Lower leg skin (tissue), 4 donors: ENCODE measurements at places on chromosomes 2 and 18. TPM values are rescaled to one million over a fixed set of nuclear protein-coding genes. Genes with fewer than 3 reads are reported as not detected.

The LBX2 gene
- total RNA-seq: 1.2 TPM

The KYNU gene
- 1.9 TPM for total RNA-seq

- DNase-seq: no peak
Observed at GRCh38 chr2:75204833-75205232, 5.5 kb upstream of the TACR1 start.

- no peak for DNase-seq
Observed at GRCh38 chr2:152400607-152401214, 65.7 kb downstream of the FMNL2 start.

DNA sequence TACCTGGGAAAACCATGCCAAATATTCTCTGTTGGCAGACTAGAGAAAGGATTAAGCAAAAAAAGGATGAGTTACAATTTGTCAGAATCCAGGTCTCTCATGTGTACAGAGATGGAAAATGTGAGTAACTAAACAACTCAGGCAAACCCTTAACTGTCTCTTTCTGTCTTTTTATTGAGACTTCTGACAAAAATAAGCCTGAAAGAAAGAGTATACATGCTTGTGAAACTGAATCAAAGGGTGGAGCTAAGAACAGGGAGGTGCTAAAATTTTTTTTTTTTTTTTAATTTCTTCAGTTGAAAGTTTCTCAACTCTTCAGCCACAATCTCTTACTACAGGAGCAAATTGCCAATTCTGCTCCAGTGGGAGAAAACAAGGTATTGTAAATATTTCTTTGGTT lies at the start of gene SERPINB10:
Gene SERPINB10 (plus strand): TSS at position 295 of the 400 bp plus-strand sequence. CDS start 7,553 bp downstream, outside the sequence.
- DNase-seq: no peak

The LRRTM1 gene
- total RNA-seq: not detected

The MAP4K4 gene
- total RNA-seq: 42.3 TPM

The COL5A2 gene
- 14.6 TPM for total RNA-seq

- no peak for DNase-seq
Observed at GRCh38 chr2:119175517-119175916, 17.0 kb upstream of the C1QL2 start.

DNA sequence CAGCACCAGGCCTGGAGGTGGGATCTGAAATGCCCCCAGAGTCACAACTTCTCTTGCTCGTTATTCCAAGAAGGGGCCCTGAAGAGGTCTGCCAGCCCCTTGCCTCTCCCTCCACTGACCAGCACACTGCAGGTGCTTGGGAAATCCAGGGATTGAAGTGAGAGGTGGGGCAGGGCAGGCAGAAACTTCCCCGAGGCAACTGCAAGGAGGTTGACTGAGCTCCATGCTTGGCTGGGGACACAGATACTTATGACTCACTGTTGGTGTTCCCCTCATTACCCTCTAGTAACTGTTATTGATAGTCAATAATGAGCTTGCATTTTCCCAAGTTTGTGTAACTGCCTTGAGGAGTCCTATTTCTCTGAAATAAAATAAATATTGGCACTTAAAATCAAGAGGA lies 47.5 kb downstream of the MARCO start:
- DNase-seq: no peak

- no peak for DNase-seq
Observed at GRCh38 chr2:110115291-110116032, at the start of gene MALL. Gene MALL (minus strand): TSS chr2:110115822. CDS start chr2:110115792, 30 bp downstream.

The DNMT3A gene
- 4.3 TPM for total RNA-seq

The ZNF892 gene
- 3.4 TPM for total RNA-seq

- DNase-seq: no peak
Observed at GRCh38 chr2:49794396-49794795, 640.1 kb upstream of the FSHR start.

- DNase-seq: no peak
Observed at GRCh38 chr2:99487906-99488305, 1.9 kb downstream of the REV1 start.

DNA sequence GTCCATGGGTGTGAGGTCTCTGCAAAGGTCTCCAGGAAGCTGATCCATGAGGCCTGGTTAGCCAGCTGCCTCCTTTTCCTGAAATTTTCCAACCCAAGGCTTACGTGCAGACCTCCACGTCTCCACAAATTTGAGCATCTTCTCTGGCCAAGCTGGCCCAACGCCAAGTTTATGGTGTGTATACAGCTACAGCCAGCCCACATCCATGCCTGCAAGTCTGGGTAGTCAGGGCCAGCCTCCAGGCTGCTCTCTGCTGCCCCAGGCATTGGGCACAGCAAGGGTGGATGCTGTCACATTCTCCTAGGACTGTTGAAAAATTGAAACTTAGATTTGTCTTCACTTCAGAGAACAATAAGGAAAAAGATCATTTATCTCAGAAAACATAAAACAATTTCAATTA lies 525.5 kb upstream of the CHAC2 start:
- no peak for DNase-seq

The CDH2 gene
- 0.81 TPM for total RNA-seq

The TMEM185B gene
- total RNA-seq: 21.0 TPM

GRCh38 chr2:74646834-74647482 lies 1.2 kb downstream of the M1AP start:
- DNase-seq: no peak

The SERPINB12 gene
- total RNA-seq: 62.8 TPM

GRCh38 chr2:58006952-58007284 lies 39.7 kb upstream of the VRK2 start:
- no peak for DNase-seq

DNA sequence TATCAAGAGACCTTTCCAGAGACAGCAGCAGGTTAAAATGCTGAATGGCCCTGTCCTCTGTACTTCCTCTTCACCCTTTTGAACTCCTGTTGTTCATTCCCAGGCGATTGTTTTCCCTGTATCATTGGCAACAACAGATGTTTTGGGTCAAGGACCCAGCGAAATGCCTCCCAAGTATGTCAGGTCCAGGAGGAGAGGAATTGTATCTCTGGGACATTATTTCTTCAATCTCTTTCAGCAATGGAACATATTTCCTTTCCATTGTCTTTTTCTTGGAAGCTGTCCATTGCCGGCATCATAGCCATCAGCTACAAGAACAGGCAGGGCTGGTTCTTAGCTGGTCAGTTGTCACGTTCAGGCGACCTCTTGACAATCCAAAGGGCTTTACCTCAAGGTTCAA lies 76.2 kb downstream of the NRP2 start:
- no peak for DNase-seq

GRCh38 chr2:127083819-127084503 lies 23.0 kb downstream of the BIN1 start:
- peak; percentile 98 for DNase-seq

The SMC6 gene
- 17.9 TPM for total RNA-seq

DNA sequence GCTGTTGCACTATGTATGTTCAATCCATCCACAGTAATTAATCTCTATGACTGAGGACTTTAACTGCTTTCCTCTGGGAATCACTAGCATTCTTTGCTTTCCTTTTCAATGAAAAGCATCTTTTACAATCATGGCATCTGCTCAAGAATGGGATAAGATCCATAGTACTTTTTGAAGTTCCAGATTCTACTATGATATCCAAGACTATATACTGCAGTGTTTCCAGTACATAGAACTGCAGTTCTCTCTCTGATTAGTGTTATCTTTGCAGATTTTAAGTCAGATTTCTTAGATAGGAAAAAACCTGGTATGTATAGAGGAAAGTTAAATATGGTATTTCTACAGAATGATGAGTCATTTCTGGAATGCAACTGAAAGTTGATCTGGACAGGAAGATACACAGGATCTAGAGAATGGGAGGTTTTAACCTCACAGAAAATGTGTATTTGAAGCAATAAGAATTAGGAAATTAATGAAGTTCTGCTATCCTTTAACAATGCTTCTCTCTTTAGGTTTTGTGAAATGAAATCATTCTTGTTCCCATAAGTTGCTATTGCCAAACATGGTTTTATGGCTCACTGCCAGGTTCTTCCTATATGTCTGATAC lies 670.7 kb downstream of the ERBB4 start:
- no peak for DNase-seq

The STAT4 gene
- 1.1 TPM for total RNA-seq

GRCh38 chr2:112055730-112056625 lies 909 bp downstream of the TMEM87B start:
- DNase-seq: peak; percentile 92

DNA sequence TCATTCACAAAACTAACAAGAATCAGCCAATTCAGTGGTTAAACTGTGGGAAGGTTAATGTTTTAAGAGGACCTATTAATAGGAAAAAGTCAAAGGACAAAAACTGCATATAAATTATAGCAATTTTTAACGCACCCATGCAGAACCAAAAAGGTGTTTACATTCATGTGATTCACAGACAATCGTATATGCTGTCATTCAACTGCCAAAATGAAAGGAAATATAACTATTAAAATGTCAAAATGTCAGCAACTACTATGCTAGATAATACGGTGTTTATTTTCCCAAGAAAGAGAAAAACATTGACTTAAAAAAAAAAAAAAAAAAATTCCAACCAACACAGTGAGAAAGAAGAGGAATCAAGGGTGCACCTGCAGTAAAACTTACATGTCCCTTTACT lies 48.5 kb downstream of the DYM start:
- no peak for DNase-seq

The RAX gene
- 0.38 TPM for total RNA-seq

- DNase-seq: no peak
Observed at GRCh38 chr18:50465211-50466153, 90.6 kb downstream of the SKA1 start.
